ENCODE measurements at places on chromosomes 1 and 21. TPM values are rescaled to one million over a fixed set of nuclear protein-coding genes. Genes with fewer than 3 reads are reported as not detected.

Gene TSPAN2
- 9.4 TPM for total RNA-seq

DNA sequence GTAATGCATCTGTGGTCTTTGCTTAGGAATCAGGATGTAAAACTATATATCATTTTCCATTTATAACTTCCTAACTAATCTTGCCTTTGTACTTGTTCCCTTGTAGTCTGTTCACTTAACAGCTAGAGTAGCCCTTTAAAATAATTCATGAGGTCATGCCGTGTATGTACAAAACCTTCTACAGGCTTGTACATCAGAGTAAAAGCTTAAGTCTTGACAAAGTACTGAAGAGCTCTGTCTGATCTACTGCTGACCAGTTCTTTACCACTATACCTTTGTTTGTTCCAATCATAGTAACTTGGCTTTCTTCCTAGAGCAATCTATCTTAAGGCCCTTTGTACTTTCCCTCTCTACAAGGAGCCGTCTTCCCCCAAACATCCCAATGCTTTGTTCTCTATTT lies 90.7 kb upstream of the KIAA1614 start:
- no peak for DNase-seq

Gene BCAR3
- total RNA-seq = 5.6 TPM

GRCh38 chr1:183239220-183239742 lies 53.2 kb downstream of the LAMC2 start:
- DNase-seq = no peak

Gene ACP6
- 17.1 TPM for total RNA-seq

- DNase-seq = peak; percentile 45
These were observed 855 bp upstream of the IVNS1ABP start for GRCh38 chr1:185317886-185318310.

Gene E2F2
- 5.1 TPM for total RNA-seq

DNA sequence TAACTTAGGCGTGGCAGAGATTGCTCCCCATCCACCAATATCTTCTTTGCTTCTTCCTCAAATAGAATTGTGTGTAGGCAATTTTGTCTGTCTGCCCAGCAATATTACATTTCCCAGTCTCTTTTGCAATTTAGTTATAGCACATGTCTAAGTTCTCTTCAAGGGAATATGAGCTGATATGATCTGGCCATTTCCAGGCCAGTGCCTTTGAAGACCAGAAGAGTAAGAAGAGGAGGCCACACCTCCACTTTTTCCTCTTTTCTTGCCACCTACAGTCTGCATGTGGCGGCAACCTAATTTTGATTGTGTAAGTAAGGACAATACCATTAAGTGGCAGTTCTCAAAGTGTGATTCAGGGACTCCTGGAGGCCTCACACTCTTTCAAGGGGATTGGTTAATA lies 6.3 kb upstream of the RSBN1 start:
- DNase-seq = no peak

Gene UCK2
- total RNA-seq = 77.9 TPM

DNA sequence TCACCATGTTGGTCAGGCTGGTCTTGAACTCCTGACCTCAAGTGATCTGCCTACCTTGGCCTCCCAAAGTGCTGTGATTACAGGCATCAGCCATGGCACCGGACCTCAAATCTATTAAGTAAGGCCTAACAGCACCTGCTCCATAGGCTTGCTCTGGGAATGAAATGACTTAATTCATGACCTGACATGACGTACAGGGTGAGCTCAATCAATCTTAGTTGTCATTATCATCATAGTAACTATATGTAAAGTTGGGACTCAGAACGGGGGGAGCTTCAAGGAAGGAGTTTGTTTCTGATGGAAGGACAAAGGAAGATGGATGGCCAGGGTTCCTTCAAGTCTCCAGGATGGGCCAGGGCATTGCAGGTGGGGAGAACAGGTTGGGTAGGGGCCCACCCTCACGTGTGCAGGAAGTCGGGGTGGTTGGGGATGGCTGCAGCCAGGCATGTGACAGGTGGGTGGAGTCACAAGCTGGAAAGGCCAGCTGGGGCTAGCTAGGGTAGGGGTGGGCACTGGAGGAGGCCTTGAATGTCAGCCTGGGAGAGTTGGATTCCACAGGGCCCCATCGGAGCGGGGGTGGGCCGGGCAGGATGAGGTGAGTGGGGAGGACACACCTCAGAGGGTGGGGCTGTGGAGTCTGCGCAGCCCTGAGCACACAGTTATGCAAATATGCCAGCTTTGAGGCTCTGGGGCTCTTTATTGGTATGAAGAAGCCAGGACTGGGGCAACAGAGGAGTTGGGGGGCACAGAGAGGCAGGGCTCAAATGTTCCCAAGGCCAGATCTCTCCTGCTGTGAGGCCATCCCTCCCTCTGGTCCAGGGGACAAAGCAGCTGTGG lies 9.6 kb downstream of the TRIM62 start:
- DNase-seq = no peak

GRCh38 chr21:26057477-26058170 lies 112.9 kb downstream of the APP start:
- no peak for DNase-seq

- DNase-seq = no peak
These were observed 19.8 kb upstream of the C1orf105 start for GRCh38 chr1:172400722-172401105.

GRCh38 chr1:42298520-42298919 lies 36.5 kb downstream of the FOXJ3 start:
- DNase-seq = no peak

Gene ARHGEF16
- total RNA-seq = 48.1 TPM

Gene MRPS14
- 32.8 TPM for total RNA-seq

Gene ZBTB21
- 18.1 TPM for total RNA-seq

DNA sequence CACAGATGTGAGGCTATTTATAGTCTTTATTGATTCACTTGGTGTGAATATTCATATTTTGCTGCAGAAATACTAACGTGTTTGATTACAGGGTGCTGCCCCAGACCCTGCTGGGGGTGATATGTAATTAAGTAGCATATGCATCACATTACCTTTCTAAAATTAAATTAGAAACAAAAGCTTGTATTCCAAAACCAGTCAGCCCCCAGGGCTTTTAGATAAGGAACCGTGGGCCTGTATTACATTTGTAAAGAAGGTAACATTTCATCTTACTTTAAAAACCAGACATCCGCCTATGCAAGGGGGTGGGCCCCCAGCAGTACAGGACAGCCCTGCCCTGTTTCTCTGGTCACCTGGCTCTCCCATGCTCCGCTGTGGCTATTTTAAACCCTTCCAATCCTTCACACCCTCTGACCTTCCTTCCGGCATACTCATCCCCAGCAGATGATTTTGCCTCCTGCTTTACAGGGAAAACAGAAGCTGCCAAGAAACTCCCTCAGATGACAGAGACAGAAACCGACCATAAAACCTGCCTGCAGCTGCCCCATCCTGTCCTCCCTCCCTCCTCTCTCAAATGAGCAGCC lies 22.0 kb upstream of the KCNC4 start:
- DNase-seq = no peak

DNA sequence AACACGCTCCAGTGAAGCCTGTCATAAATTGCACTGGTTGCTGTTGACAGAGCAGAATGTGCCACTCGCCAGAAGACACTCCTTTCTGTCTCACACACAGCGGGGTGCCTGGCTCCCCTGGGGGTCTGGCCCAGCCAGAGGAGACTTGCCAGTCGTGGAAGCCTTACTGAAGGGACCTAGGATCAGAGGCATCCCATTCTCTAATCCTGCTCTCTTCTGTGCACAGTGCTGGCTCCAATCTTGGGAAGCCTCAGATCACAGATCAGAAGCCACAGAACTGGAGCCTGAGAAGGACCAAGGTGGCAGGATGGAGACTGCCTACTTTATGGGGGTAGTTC lies 1.4 kb downstream of the SLC9A1 start:
- DNase-seq = no peak

DNA sequence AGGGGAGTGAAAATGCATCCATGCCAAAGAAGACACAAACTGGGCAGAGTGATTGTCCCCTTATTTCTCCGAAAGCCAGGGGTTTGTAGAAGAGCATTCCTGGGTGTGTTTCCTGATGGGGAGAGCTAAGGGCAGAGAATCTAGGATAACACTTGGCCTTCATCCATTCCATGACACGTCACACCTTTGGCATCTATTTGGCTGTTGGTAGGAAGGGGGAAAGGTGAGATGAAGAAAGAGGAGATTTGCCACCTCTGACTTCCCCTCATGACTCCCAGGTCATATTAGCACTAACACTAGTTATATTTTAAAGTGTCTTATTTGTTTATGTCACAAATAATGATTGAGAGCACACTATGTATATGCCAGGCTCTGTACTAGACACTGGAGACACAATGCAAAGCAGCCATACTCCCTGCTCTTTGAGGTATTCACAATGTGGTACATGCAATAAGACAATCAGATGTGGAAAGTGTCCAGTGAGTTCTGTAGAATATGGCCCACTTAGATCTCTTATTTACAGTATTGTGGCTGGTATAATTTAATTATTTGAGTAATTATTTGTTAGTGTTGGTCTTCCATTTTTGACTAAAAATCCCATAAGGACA lies 54.5 kb upstream of the GADD45A start:
- DNase-seq = no peak

GRCh38 chr1:31562707-31563360 lies 13.5 kb upstream of the TINAGL1 start:
- peak; percentile 81 for DNase-seq

Gene NOC2L
- total RNA-seq = 130 TPM

GRCh38 chr1:24451746-24452145 lies 36.1 kb downstream of the NIPAL3 start:
- DNase-seq = no peak

- DNase-seq = no peak
These were observed 430.6 kb downstream of the KIF26B start for GRCh38 chr1:245585252-245585959.

- DNase-seq = no peak
These were observed 96.6 kb upstream of the ERRFI1 start for GRCh38 chr1:8122477-8123407.

Gene TMEM53
- total RNA-seq = 7.2 TPM

DNA sequence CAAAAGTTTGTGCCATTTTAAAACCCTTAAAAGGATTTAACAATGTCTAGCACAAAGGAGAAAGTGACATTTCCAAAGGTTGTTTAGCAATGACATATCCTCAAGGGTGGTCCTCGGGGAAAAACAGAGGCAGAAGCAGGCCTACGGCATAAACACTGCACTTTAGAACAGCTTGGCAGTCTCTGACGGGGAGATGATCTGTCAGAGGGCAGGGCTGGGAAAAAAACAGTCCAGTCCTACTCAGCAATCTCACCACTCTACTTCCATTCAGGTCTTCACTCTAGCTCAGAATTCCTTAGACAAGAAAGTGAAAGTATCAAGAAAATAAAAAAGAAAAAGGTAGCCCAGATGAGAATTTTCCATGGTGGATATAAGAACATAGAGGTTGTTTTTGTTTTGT lies 4.1 kb downstream of the CRYZ start:
- DNase-seq = no peak

Gene GPBP1L1
- total RNA-seq = 115 TPM

Gene SRSF4
- 90.6 TPM for total RNA-seq

DNA sequence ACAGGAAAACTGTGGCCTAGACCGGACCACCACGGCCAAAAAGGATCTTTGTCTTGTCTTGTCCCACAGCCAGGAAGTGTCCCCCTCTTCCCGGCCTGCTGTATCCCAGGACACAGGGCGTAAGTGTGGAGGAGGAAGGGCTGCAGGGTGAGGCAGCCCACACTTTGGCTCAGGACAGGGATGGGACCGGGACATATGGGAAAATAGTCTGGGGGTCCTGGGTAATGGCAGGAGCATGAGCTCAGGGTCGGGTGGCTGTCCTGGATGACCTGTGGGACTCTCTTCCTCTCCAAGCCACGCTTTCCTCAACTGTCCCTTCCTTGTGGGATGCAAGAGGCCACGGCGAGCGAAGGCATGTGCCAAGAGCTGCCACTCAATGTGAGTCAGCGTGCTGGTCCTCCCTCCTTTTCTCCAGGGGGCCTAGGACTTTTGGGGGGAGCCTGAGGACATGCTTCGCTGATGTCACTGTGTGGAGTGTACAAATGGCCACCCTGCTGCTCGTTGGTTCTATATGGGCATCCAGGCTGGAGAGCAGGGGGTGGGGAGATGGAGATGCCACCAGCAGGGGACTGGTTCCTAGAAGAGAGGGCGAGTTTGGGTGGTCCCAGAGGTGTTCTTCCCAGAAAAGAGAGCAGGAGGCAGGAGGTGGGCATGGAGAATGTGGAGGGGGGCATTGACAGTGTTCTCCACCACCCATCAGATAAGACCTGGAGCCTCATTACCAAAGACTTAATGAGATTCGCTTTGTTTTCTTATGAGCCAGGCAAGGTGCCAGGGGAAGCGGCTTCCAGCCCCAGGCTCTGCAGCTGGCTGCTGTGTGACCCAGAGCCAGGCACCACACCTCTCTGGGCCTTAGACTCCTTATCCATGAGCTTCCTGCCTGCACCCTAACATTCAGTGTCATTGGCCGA lies 11.5 kb upstream of the PADI1 start:
- DNase-seq = no peak

DNA sequence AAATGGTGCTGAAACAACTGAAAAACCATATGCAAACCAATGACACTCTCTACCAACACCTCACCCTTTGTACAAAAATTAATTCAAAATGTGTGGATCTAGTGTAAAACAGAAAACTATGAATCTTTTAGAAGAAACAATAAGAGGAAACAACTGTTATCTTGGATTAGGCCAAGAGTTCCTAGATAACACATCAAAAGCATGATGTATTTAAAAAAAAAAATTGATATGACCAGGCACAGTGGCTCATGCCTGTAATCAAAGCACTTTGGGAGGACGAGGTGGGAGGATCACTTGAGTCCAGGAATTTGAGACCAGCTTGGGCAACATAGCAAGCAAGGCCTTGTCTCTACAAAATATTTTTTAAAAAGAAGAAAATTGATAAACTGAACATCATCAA lies 79.0 kb downstream of the EIF4G3 start:
- DNase-seq = no peak

DNA sequence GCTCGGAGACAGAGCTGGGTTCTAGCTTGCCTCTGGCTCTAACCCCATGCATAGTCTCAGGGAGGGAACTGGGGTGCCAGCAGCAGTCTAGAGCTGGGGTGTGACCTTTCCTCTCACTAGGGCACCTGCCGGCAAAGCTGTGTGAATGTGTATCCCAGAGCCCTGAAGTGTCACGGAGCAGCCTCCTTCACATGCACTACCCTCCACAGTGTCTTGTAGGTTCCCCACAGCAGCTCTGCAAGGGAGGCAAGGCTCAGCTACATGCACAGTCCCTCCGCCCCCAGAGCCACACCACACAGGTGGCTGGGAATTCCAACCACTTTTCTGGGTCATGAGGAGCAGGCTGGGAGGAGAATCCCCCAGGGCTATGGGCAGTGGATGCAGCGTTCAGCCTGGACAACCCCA lies 7.7 kb upstream of the HPCA start:
- DNase-seq = no peak

All from H9 (cell line).